ENCODE measurements at places on chromosomes 16 and 17.
A peak's percentile ranks its signal among the peaks of the same experiment; 100 is the strongest.

DNA sequence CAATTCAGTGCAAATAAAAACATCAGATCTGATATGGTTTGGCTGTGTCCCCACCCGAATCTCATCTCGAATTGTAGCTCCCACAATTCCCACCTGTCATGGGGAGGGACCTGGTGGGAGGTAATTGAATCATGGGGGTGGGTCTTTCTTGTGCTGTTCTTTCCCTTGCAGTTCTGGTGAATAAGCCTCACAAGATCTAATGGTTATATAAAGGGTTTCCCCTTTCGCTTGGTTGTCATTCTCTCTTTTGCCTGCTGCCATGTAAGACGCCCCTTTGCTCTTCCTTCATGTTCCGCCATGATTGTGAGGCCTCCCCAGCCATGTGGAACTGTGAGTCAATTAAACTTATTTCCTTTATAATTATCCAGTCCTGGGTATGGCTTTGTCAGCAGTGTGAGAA lies 68.9 kb upstream of the NFAT5 start:
- no peak for DNase-seq

DNA sequence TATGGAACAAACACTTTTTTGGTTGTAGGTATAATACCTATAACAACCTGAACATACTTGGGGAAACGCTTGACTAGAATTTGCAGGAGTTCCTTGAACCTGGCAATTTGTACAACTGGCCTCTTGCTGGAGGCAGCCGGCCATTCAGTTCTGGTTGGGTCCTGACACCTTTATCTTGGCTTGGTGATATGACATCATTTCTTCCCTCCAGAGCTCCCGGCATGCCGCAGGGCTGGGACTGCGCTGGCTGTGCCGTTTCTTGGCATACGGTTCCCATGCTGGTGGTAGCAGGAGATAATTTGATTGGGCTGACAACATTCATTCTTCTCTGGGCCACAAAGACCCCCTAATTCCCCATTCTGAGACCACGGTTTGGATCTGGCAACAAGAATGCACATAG lies 87.5 kb downstream of the ASIC2 start:
- DNase-seq: no peak

GRCh38 chr17:44589316-44590071 lies 32.2 kb downstream of the FZD2 start:
- no peak for DNase-seq

DNA sequence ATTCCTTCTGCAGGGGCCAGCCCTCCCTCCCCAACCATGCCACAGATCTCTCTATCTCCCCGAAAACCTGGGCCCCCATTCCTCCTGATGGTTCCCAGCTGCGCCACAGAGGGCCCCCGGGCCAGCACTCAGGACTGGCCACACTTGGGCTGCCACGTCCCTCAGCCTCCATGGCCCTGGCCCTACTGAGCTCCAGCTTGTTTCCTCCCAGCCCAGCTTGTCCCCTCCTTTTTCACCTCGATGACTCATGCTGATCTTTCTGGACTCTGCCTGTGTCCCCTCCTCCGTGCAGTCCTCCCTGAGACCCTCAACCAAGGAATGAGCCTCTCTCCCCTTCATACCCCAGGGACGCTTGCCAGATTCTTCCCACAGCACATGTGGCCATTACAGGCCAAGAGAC lies 10.9 kb upstream of the FAM83G start:
- DNase-seq: no peak

- DNase-seq: no peak
These were observed 53.6 kb downstream of the GRB7 start for GRCh38 chr17:39791111-39791992.

DNA sequence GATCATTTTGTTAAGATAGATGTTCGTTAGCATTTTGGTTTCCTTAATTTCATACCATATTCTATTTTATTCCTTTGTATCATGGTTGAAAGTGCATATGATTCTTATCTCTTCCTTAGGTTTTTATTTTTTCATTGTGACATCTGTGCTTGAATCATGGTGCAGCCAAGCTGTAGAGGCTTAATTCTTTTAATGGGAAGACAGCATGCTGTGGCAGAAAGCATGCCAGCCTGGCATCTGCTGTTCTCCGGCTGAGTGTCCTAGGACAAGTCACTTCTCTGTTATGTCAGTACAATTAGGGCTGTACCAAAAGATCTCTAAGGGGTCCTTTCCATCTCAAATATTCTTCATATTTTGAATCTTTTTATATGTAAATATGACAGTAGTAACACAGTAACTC lies 68.5 kb upstream of the PMFBP1 start:
- DNase-seq: no peak

DNA sequence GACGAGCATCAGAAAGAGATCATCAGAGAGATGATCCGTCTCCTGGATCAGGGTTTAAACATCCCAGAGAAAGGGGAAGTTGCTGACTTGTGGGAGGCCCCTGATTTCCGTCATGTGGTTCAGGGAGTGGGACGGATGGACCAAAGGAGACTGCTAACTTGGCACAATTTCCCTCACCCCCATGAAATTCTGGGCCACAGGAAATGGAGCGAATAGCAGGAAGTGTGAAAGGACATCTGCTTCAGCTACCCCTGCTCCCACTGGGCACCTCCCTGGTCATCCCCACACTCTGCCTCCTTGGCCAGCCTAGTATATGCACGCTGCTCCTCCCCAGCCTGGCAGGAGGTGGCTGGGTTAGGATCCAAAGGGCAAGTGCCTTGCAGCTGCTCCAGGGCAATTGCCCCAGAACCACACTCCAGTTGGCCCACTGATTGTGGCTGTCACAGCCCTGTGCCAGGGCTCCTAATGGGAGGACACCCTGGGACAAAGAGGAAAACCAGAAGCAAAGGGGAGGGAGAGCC lies 1.3 kb downstream of the ARRB2 start:
- no peak for DNase-seq

DNA sequence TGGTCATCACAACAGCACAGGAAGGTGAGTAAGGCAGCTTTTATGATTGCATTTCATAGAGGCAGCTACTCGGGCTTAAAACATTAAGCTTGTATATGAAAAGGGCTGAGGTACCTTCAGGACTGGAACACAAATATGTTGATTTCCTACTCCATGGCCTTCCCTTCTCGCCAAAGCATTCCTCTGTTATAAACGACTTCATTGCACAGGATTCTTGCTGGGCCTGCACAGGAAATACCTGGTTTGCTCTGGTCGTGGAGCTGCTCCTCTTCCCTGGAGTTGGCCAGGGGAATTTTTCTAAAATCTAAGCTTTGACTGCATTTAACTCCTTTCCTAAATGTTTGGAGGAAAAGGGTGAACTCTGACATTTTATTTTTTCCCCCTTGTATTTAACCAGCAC lies 49.0 kb downstream of the CHD9 start:
- DNase-seq: no peak

DNA sequence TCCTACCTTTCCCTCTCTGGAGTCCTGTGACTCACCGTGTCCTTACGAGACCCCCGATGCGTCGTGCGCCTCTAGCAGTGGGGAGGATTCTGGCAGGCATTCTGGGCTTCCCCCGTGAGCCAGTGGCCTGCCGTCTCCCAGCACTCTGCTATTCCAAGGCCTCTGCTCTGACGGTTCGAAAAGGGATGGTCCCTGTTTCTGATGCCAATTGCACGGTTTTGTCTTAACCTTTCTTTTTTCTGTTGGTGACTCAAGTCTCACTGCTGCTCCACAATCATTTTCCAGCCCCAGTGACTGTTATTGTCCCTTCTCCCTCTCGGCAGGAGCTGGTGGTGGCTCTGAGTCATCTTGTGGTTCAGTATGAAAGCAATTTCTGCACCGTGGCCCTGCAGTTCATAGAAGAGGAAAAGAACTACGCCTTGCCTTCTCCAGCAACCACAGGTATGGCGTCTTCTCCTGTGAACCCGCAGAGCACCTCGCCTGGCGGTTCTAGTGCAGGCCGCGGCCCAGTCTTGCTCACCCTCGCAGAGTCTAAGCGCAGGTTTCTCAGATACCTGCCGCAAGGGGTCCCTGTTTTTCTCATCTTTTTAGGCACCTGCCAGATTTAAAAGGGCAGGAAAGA lies 100.1 kb upstream of the CHMP6 start:
- peak; percentile 71 for DNase-seq

DNA sequence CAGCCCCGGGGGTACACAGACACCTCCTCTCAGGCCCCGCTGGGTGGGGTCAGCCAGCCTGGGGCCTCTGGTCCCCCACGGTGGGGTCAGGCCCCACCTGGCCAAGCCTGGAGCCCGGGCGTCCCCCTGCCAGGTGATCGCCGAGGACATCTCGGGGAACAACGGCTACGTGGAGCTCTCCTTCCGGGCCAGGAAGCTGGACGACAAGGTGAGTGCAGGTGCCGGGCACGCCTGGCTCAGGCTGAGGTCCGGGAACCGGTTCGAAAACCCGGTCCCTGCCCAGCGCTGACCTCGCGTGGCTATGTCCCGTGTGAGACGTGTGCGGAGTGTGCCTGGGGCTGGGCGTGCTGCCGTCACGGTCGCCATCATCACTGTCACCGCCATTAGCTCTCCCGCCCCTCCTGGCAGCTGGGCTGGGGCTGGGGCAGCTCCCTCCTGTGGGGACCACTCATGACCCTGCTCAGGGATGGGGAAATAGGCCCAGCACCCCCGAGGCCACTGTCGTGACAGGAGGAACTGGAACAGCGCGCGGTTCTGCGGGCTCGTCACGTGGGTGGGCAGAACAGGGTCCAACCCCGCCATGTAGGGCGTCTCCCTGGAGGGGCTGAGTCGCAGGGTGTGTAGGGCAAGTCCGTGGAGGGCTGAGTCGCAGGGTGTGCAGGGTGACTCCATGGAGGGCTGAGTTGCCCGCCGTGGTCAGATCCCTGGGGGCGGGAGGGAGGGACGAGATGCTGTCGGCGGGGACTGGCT lies 8.5 kb downstream of the CPNE7 start:
- no peak for DNase-seq

DNA sequence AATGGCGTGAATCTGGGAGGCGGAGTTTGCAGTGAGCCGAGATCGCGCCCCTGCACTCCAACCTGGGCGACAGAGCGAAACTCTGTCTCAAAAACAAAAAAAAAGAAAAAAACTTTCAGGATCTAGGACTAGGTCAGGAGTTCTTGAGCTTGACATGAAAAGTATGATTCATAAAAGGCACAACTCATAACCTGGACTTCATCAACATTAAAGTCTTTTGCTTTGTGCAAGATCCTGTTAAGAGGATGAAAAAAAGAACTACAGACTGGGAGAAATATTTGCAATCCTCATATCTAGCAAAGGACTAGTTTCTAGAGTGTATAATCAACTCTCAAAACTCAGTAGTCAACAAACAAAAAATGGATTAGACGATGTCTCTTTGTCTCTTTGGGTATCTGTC lies 40.0 kb downstream of the TBC1D16 start:
- no peak for DNase-seq

DNA sequence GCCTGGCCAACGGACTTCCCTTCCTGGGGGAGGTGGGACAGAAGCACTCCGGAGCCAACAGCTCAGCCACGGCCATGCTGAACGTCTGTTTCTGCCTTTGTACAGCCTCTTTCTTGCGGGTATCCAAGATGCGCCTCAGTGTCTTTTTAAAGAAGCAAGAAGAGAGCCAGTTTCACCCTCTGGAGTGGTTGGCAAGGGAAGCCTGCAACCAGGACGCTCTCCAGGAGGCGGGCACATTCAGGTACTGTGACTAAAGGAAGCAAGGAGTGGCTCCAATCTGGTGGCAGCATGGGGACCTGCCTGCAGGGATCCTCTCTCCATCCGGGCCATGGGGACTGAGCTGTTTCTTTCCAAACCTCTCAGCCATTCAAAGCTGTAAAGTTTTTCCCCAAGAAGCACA lies 60.6 kb upstream of the ENDOV start:
- DNase-seq: no peak

DNA sequence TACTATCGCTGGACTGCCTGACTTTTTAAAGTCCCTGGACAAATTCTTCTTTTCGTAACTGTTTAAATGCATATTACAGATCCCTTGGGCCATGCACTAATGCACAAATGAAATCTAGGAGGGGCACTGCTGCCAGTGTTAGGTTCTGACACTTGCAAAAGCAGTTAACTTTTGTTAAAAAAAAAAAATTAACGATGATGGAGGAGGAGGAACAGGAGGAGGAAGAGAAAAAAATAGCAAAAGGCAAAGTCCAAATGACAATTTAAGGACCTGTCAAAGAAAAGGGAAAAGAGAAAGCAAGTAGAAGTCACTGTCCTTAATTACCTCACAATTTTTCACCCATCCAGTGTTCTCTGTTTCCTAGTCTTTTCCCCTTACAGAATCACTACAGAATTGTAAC lies 97.8 kb upstream of the CORO6 start:
- no peak for DNase-seq

DNA sequence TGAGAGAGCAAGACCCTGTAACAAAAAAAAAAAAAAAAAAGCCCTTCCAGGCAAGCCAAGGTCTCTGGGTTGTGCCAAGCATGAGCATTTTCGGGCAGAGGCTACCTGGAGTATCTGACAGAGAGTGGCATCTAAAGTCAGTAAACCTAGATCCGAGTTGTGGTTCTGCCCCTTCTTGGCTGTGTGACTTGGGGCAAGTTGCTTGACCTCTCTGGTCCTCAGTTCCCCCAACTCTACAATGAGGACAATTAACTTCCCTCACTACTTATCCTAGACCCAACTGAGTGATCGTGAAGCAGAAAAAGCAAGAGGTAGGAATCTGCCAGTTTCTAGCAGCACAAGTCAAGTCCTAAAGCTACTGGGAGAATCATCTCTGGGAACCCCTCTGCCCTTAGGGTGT lies 34.4 kb downstream of the TMEM186 start:
- DNase-seq: no peak

DNA sequence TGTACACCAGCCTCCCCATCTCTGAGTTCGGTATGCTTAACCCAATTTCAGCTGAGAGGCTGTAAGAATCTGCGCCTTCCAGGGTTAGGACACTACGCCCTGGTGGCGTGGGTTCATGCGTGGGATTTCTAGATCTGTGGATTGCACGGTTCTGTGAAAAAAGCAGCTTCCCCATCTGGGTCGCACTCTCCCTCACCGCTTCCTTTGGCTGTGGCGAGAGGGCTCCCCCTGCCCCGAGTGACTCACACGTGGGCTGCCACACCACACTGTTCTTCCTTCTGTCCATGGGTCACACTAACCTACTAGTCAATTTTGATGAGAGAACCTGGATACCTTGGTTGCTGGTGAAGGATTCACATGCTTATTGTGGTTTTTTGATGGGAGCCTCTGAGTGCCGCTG lies 256.0 kb upstream of the MAF start:
- DNase-seq: no peak

- DNase-seq: no peak
These were observed 27.1 kb downstream of the XPO6 start for GRCh38 chr16:28184625-28185024.

GRCh38 chr17:28916302-28916934 lies 13.5 kb upstream of the DHRS13 start:
- no peak for DNase-seq

- DNase-seq: no peak
These were observed 32.4 kb upstream of the CREBBP start for GRCh38 chr16:3912897-3913296.

GRCh38 chr17:72775919-72776318 lies 316.6 kb downstream of the SLC39A11 start:
- DNase-seq: no peak

DNA sequence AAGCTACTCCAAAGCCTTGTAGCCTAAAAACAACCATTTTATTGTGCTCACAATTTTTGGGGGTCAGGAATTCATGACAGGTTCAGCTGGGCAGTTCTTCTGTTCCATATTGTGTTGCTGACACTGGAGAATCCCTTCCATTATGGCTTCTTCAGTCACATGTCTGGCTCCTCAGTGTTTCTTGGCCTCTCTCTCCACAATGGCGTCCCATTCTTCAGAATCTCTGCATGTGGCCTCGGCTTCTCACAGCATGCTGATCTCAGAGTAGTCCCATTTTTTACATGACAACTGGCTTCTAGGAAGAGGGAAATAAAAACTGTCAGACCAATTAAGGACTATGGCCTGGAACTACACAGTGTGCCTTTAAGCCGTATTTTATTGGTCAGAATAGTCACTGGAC lies 49.7 kb downstream of the NF1 start:
- no peak for DNase-seq

GRCh38 chr16:89619840-89620239 lies 6.4 kb downstream of the DPEP1 start:
- DNase-seq: no peak

All from effector memory CD8-positive, alpha-beta T cell (primary cell).